ENCODE measurements at places on chromosomes 5 and 9. TPM values are rescaled to one million over a fixed set of nuclear protein-coding genes. Genes with fewer than 3 reads are reported as not detected.

SLC27A4 gene
- 11.2 TPM for total RNA-seq

SOWAHA gene
- total RNA-seq = not detected

OTP gene
- total RNA-seq = not detected

DOCK8 gene
- total RNA-seq = 163 TPM

All from activated CD8-positive, alpha-beta T cell treated with anti-CD3 and anti-CD28 coated beads for 36 hours (primary cell).